ENCODE measurements at places on chromosomes 13 and 19. TPM values are rescaled to one million over a fixed set of nuclear protein-coding genes. Genes with fewer than 3 reads are reported as not detected.

The GGN gene
- total RNA-seq: 2.8 TPM

DNA sequence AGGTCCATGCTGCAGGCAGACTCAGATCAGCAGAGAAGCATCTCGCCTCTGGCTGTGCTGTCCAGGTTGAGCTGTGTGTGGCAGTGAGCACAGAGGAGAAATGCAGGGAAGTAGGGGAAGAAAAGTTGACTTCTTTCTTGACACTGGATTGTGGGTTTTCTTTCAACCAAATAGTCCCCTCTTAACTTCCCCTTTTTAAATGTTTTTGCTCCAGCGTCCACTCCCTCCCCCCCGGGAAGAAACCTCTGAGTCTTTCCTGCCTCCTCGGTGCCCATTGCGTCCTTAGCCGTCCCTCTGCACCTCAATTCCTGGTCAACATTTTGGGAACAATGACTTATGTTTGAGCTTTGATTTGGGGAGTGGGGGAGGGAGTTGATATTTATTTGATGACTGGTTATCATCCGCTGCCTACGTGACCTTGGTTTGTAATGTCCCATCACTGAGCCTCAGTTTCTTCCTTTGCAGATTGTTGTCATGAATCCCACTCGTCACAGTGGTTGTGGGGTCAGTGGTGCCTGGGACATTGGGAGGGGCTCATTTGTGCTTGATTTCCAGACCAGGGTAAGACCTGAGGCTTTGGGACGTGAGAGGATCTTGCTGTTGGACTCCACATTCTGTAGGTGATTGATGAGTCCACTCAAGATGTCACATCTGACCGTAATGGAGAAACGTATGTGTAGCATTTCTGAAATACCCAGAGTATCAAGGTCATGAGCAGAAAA is at the start of gene LILRB2:
Gene LILRB2 (minus strand): TSS at position 104 of the 722 bp plus-strand sequence. CDS start 614 bp downstream, outside the sequence.
- no peak for DNase-seq

- no peak for DNase-seq
These were observed 26.9 kb downstream of the GGACT start for GRCh38 chr13:100561599-100562204.

- DNase-seq: no peak
These were observed 5.3 kb downstream of the CCDC8 start for GRCh38 chr19:46407856-46408663.

The RNASEH2A gene
- total RNA-seq: 37.4 TPM

The FXYD7 gene
- not detected for total RNA-seq

- DNase-seq: no peak
These were observed 21.8 kb upstream of the RAB20 start for GRCh38 chr13:110583178-110583865.

The PSG11 gene
- total RNA-seq: not detected

The LILRB5 gene
- total RNA-seq: not detected

- no peak for DNase-seq
These were observed 49.5 kb upstream of the POMP start for GRCh38 chr13:28609381-28609780.

The KIR2DL4 gene
- not detected for total RNA-seq

The GRK1 gene
- total RNA-seq: 1.1 TPM

- no peak for DNase-seq
These were observed 309.4 kb upstream of the KLF12 start for GRCh38 chr13:74443631-74444030.

The SWSAP1 gene
- total RNA-seq: 3.3 TPM

GRCh38 chr13:81302125-81302524 is 961.2 kb upstream of the SPRY2 start:
- DNase-seq: no peak

GRCh38 chr13:44244288-44244687 is 129.3 kb upstream of the SERP2 start:
- no peak for DNase-seq

DNA sequence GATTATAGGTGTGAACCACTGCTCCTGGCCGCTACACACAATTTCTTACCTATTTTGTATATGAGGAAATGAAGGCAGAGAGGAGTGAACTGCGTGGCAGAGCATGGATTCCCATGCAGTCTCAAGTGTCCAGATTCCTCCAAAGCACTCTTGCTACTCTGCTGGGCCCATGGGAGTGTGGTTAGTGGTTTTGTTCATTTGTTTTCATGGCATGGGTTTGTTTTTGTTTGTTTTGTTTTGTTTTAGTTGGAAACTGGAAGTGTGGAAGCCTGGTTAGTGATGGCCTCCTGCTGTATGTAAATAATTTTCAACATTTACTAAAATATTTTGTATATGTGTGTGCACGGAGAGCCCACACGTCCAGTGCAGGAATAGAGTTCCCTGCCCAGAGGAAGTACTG is 61.3 kb upstream of the LRCH1 start:
- no peak for DNase-seq

The KLK8 gene
- not detected for total RNA-seq

- peak; percentile 78 for DNase-seq
These were observed at the start of gene ESD for GRCh38 chr13:46796515-46797474. Gene ESD, minus strand, starts transcription at chr13:46797161. Its CDS starts 5,748 bp downstream, at chr13:46791413.

GRCh38 chr19:51131780-51132680 is 7.3 kb downstream of the SIGLEC9 start:
- DNase-seq: no peak
